ENCODE measurements at places on chromosomes 5 and 9. TPM values are rescaled to one million over a fixed set of nuclear protein-coding genes. Genes with fewer than 3 reads are reported as not detected.
A peak's percentile ranks its signal among the peaks of the same experiment; 100 is the strongest.

GRCh38 chr5:10286162-10286861 is 21.4 kb downstream of the CMBL start:
- no peak overlapping the region for H3K27ac ChIP-seq
- H3K4me3 ChIP-seq, result no peak overlapping the region
- H3K4me1 ChIP-seq, result peaks cover 10% of the 10 kb centered on the region
- H3K27me3 ChIP-seq, result no peaks in the 10 kb centered on the region
- DNase-seq, result no peak

- DNase-seq, result peak; percentile 53
- no peak overlapping the region for H3K4me3 ChIP-seq
- H3K36me3 ChIP-seq, result no peaks in the 10 kb centered on the region
- peaks cover 8% of the 10 kb centered on the region for H3K4me1 ChIP-seq
- H3K27me3 ChIP-seq, result no peaks in the 10 kb centered on the region
Observed at GRCh38 chr5:124932791-124933600, 186.6 kb upstream of the ZNF608 start.

Gene PDE6A
- 0.06 TPM for polyA plus RNA-seq

- H3K27ac ChIP-seq, result no peak overlapping the region
- DNase-seq, result no peak
- H3K27me3 ChIP-seq, result peaks cover 18% of the 10 kb centered on the region
- H3K36me3 ChIP-seq, result no peaks in the 10 kb centered on the region
Observed at GRCh38 chr9:130286781-130287428, 21.3 kb downstream of the HMCN2 start.

- no peaks in the 10 kb centered on the region for H3K36me3 ChIP-seq
- H3K4me3 ChIP-seq, result no peak overlapping the region
- H3K27me3 ChIP-seq, result no peaks in the 10 kb centered on the region
- no peak overlapping the region for H3K27ac ChIP-seq
Observed at GRCh38 chr9:115162946-115163345, 45.0 kb upstream of the TNC start.

DNA sequence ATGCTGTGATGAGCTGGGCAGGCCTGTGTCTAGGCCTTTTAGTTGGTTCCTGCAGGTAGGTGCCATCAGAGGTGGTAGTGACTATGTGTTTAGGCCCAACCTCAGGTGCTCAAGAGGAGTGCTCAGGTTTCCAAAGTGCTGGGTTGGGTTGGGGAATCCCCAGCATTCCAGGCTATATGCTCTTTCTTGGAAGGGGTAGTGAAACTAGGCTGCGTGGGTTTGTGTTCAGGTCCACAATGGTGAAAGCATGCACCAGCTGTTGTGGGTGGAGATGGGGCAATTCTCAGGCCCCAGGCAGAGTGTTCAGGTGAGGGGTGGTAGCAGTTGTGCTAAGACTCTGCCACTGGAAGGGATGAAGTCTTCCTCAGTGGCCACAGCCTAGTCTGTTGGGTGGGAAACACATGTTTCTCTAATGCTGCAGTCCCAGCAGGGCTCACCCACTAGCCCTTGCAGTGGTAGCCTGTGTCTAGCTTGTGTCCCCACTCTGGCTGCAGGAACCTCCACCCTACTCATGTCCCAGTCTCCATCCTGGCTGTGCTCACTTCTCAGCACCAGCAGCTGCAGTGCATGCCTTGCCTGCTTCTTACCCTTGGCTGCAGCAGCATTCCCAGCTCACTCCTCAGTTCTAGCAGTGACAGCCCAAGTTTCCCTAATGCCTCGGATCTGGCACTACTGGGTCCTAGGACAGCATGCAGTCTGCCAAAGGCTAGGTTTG is 78.9 kb downstream of the FAM170A start:
- no peaks in the 10 kb centered on the region for H3K4me1 ChIP-seq
- H3K36me3 ChIP-seq, result no peaks in the 10 kb centered on the region
- H3K27me3 ChIP-seq, result no peaks in the 10 kb centered on the region
- no peak for DNase-seq

DNA sequence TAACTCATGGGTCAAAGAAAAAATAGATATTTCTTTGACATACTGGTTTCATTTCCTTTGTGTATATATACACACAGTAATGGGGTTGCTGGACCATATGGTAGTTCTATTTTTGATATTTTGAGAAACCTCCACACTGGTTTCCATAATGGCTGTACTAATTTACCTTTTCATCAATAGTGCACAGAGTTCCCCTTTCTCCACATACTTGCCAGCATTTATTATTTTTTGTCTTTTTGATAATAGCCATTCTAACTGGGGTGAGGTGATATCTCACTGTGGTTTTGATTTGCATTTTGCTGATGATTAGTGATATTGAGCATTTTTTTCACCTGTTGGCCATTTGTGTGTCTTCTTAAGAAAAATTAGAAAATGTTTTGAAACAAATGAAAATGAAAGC is 78.4 kb upstream of the CKMT2 start:
- H3K36me3 ChIP-seq, result no peaks in the 10 kb centered on the region
- DNase-seq, result no peak
- no peak overlapping the region for H3K4me3 ChIP-seq
- H3K4me1 ChIP-seq, result no peaks in the 10 kb centered on the region

DNA sequence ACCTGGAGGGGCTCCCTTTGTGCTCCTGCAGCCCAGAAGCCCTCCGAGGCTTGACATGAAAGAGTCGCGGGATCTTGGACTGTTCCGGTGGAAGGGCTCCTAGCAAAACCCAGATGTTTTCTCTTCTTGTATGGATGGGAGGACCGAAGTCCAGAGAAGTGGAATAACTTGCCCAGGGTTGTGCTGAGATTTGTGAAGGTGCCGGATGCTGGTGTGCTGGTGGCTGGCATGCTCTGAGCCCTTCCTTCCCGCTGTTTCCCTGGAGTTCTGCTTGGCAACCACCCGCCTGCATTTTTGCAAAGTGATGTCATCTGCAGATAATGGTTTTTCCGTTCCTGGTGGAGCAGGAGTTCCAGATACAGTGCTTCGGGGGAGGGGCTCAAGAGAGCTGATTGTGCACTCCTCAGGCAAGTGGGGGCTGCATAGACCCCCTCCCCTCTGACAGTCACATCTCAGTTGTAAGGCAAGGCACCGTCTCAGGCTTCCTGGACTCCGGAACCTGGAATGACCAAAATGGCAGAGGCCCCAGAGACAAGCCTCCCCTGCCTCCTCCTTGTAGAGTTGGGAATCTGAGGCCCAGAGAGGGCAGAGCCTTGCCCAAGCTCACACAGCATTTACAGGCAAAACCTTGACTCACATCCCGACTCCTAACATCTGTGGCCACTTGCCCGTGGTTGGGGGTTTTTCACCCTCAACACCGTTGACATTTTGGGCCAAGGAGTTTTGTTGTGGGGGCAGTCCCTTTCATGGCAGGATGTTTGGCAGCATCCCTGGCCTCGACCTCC is 157.0 kb downstream of the RGS3 start:
- peak; percentile 83 for DNase-seq
- no peaks in the 10 kb centered on the region for H3K36me3 ChIP-seq
- no peaks in the 10 kb centered on the region for H3K27me3 ChIP-seq
- peaks cover 59% of the 10 kb centered on the region for H3K4me1 ChIP-seq

Gene DROSHA
- polyA plus RNA-seq, result 47.2 TPM

GRCh38 chr5:157540707-157541446 is 34.7 kb downstream of the ADAM19 start:
- H3K27ac ChIP-seq, result peak overlapping the region; percentile 53
- DNase-seq, result peak; percentile 37
- H3K4me3 ChIP-seq, result no peak overlapping the region
- peaks cover 28% of the 10 kb centered on the region for H3K4me1 ChIP-seq
- peaks cover 34% of the 10 kb centered on the region for H3K36me3 ChIP-seq

Gene AKNA
- 0.84 TPM for polyA plus RNA-seq

DNA sequence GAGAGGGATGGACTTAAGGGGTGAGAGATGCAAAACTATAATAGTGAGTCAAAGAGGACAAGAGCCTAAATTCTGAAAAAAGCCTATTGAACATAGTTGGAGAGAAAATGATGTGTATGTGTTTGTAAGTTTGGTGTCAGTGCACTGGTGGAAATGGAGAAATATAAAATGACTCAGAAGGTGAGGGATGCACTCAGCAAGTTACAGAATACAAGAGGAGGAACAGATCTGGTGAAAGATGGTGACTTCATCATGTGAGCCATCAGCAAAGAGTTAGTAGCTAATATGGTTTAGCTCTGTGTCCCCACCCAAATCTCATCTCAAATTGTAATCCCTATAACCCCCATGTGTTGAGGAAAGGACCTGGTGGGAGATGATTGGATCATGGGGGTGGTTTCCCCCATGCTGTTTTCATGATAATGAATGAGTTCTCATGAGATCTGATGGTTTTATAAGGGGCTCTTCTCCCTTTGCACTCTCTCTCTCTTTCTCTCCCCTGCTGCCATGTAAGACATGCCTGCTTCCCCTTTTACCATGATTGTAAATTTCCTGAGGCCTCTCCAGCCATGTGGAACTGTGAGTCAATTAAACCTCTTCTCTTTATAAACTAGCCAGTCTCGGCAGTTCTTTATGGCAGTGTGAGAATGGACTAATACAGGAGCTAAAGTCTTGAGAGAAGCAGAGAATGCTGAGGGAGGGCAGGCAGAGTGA is 30.4 kb upstream of the FYB1 start:
- no peak overlapping the region for H3K4me3 ChIP-seq
- no peaks in the 10 kb centered on the region for H3K4me1 ChIP-seq
- H3K36me3 ChIP-seq, result no peaks in the 10 kb centered on the region
- no peak overlapping the region for H3K27ac ChIP-seq
